ENCODE measurements at places on chromosomes 3 and 15. TPM values are rescaled to one million over a fixed set of nuclear protein-coding genes. Genes with fewer than 3 reads are reported as not detected.
A peak's percentile ranks its signal among the peaks of the same experiment; 100 is the strongest.

Gene LPP
- 131 TPM for total RNA-seq

DNA sequence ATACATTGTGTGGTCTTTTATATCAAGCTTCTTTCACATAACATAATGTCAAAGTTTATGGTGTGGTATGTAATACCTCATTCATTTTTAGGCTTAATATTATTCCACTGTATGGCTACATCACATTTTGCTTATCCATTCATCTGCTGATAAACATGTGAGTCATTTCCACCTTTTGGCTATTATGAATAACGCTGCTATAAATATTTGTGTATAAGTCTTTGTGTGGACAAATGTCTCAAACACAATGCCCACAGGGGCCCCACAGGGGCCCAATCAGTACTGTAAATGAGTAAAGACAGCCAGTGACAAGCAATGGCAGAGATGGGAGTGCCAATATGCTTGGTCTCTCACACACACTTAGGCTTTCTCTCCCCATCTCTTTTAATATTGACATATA lies 54.2 kb downstream of the PIK3R4 start:
- H3K4me3 ChIP-seq, result no peak overlapping the region
- H3K27ac ChIP-seq, result no peak overlapping the region
- H3K36me3 ChIP-seq, result peaks cover 21% of the 10 kb centered on the region
- H3K27me3 ChIP-seq, result no peaks in the 10 kb centered on the region
- H3K4me1 ChIP-seq, result no peaks in the 10 kb centered on the region

GRCh38 chr3:152229692-152230091 lies 39.0 kb upstream of the MBNL1 start:
- no peaks in the 10 kb centered on the region for H3K36me3 ChIP-seq
- no peak overlapping the region for H3K4me3 ChIP-seq
- no peak overlapping the region for H3K27ac ChIP-seq
- H3K4me1 ChIP-seq, result no peaks in the 10 kb centered on the region
- H3K27me3 ChIP-seq, result no peaks in the 10 kb centered on the region
- no peak for DNase-seq

DNA sequence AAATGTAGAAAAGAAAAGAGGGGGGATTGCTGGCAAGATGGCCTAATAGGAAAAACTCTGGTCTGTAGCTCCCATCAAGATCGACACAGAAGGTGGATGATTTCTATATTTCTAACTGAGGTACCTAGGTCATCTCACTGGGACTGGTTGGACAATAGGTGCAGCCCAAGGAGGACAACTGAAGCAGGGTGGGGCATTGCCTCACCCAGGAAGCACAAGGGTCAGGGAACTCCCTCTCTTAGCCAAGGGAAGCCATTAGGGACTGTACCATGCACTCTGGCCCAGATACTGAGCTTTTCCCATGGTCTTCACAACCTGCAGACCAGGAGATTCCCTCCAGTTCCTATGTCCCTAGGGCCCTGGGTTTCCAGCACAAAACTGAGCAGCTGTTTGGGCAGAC lies 22.6 kb upstream of the IGSF10 start:
- peaks cover 10% of the 10 kb centered on the region for H3K4me1 ChIP-seq
- peaks cover 5% of the 10 kb centered on the region for H3K36me3 ChIP-seq
- no peak overlapping the region for H3K27ac ChIP-seq
- H3K4me3 ChIP-seq, result no peak overlapping the region
- no peak for DNase-seq

GRCh38 chr3:72821161-72821781 lies 27.0 kb downstream of the SHQ1 start:
- peaks cover 7% of the 10 kb centered on the region for H3K4me1 ChIP-seq
- H3K36me3 ChIP-seq, result peaks cover under 1% of the 10 kb centered on the region
- H3K27ac ChIP-seq, result no peak overlapping the region
- H3K4me3 ChIP-seq, result no peak overlapping the region
- no peak for DNase-seq

DNA sequence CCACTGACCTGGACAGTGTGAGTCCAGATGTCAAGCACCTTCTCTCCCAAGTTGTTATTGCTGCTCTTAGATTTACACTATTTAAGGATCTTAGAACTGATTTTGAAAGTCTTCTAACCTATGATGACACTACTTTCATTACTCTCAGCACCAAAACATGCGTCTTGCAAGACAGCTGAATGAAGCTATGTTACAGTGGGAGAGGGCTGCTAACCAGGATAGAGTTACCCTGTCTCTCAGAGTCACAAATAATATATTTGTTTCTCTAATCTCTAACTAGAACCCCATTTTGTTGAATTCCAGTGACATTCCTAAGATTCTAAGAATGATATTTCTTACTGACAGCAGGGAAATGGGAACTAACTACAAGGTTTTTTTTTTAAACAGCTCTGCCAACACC lies 455.5 kb downstream of the MAGI1 start:
- H3K4me3 ChIP-seq, result no peak overlapping the region
- H3K27ac ChIP-seq, result peak overlapping the region; percentile 15
- H3K27me3 ChIP-seq, result no peaks in the 10 kb centered on the region
- H3K4me1 ChIP-seq, result peaks cover 15% of the 10 kb centered on the region
- no peaks in the 10 kb centered on the region for H3K36me3 ChIP-seq

GRCh38 chr3:128273109-128273840 lies 120.0 kb downstream of the EEFSEC start:
- peaks cover 36% of the 10 kb centered on the region for H3K4me1 ChIP-seq
- no peaks in the 10 kb centered on the region for H3K27me3 ChIP-seq
- H3K27ac ChIP-seq, result no peak overlapping the region
- DNase-seq, result no peak

DNA sequence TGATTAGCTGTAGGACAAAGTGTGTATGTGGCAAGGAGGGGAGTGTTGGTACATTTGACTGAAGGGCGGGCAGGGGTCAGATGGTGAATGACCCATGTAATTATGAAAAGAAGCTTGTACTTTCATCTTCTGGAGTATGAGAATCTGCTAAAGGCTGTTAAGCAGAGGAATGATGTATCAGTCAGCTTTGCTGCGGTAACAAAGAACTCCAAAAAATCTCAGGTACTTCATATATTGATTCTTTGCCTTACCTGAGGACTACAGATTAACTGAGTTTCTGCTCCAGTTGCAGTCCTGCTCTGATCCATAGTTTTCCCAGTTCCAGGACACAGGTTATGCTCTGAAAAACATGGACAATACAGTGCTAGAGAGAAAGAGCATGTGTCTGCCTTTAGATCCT lies 115.1 kb downstream of the NEK11 start:
- H3K4me1 ChIP-seq, result no peaks in the 10 kb centered on the region
- no peak overlapping the region for H3K4me3 ChIP-seq
- no peak for DNase-seq
- no peaks in the 10 kb centered on the region for H3K36me3 ChIP-seq

DNA sequence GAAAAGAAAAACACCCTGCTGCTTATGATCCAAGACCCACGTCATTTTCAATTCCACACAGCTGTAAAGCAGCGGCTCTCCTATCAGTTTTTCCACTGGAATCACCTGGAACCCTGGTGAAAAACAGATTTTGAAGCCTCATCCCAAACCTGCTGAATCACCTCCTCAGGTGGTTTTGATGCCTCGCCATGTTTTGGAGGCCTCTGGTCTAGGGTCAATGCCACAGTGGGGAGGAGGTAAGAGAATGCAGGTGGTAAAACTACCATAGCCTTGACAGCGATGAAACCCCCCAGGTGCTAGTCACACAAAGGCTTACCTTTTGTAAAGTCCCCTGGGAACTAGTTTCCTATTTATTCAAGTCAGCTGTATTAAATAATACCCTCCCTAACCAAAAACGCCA lies 24.8 kb downstream of the MYO1E start:
- H3K27me3 ChIP-seq, result peaks cover 3% of the 10 kb centered on the region
- peaks cover 1% of the 10 kb centered on the region for H3K36me3 ChIP-seq
- no peak overlapping the region for H3K4me3 ChIP-seq
- no peak for DNase-seq

GRCh38 chr3:131812433-131812832 lies 222.4 kb downstream of the CPNE4 start:
- no peak for DNase-seq
- H3K4me1 ChIP-seq, result no peaks in the 10 kb centered on the region
- H3K27me3 ChIP-seq, result peaks cover 26% of the 10 kb centered on the region
- no peak overlapping the region for H3K4me3 ChIP-seq
- no peaks in the 10 kb centered on the region for H3K36me3 ChIP-seq

DNA sequence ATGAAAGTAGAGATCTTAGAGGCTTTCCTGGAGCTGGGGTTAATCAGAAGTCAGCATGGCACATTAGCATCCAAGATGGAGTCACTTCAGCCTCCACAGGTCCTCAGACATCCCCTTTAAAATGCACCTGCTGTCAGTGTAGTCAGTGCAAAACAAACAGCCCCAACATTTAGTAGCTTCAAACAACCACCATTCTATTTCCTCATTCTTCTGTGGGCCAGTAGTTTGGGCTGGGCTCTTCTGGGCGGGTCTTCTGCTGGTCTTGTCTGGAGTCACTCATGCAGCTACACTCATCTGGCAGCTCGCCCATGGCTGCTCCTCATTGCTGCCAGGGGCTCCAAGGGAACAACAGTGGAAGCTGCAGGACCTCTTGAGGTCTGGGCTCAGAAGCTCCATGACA lies 99.9 kb downstream of the TLE3 start:
- peaks cover 13% of the 10 kb centered on the region for H3K27me3 ChIP-seq
- H3K36me3 ChIP-seq, result peaks cover 2% of the 10 kb centered on the region
- no peak overlapping the region for H3K27ac ChIP-seq
- no peak for DNase-seq

DNA sequence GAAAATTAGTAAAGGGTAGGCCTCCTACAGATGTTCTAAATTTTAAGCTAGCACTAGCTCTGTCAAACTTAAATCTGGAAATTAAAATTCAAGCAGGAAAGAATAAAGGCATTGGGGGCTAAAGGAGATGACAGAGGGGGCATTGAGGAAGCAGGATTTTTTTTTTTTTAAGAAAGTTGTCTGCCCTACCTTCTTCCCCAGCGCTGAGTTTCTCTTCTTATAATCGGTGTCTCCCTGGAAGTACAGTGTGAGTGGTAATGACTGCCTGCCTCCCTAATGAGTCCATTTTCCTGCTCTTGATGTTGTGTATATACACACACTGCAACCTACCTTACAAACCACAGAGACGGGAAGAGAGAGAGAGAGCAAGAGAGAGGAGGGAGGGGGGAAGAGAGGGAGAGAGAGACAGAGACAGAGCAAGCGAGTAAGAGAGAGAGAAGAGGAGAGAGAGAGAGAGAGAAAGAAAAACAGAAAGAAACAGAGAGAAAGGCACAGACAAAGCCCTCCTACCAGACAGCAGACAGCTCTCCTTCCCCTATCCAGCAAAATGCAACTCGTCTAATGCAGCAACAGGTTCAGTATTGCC lies 47.0 kb downstream of the ZBTB20 start:
- H3K27me3 ChIP-seq, result no peaks in the 10 kb centered on the region
- H3K27ac ChIP-seq, result peak overlapping the region; percentile 90
- peak overlapping the region; percentile 63 for H3K4me3 ChIP-seq
- peaks cover 18% of the 10 kb centered on the region for H3K36me3 ChIP-seq
- H3K4me1 ChIP-seq, result peaks cover 28% of the 10 kb centered on the region

Measured in mesothelial cell of epicardium (in vitro differentiated cells).